Stimulated activated CD4-positive, alpha-beta T cell treated with anti-CD3 and anti-CD28 coated beads, Interleukin-1b, Interleukin-23, amount 100 ng/mL, for 1 hour (primary cell): ENCODE measurements at places on chromosomes 3 and 15.

- DNase-seq, result no peak
Measured at GRCh38 chr15:25684521-25685431, 178.4 kb downstream of the ATP10A start.

GRCh38 chr3:105774444-105775180, 94.2 kb downstream of the CBLB start:
- DNase-seq, result no peak

DNA sequence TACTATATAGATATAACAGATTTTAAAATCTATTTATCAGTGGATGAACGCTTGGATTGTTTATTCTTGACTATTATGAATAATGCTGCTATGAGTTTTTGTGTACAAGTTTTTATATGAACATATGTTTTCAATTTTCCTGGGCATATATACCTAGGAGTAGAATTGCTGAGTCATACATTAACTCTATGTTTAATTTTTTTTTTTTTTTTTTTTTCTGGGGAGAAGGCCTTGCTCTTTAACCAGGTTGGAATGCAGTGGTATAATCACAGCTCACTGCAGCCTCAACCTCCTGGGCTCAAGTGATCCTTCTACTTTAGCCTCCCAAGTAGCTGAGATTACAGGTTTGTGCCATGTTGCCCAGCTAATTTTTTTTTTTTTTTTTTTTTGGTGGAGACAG, 9.1 kb downstream of the CIDEC start:
- DNase-seq, result no peak

GRCh38 chr3:66785191-66785909, 212.8 kb upstream of the KBTBD8 start:
- DNase-seq, result no peak

- no peak for DNase-seq
Measured at GRCh38 chr3:30085486-30085885, 520.9 kb upstream of the TGFBR2 start.

- no peak for DNase-seq
Measured at GRCh38 chr15:79811406-79812405, 85.1 kb downstream of the MTHFS start.

DNA sequence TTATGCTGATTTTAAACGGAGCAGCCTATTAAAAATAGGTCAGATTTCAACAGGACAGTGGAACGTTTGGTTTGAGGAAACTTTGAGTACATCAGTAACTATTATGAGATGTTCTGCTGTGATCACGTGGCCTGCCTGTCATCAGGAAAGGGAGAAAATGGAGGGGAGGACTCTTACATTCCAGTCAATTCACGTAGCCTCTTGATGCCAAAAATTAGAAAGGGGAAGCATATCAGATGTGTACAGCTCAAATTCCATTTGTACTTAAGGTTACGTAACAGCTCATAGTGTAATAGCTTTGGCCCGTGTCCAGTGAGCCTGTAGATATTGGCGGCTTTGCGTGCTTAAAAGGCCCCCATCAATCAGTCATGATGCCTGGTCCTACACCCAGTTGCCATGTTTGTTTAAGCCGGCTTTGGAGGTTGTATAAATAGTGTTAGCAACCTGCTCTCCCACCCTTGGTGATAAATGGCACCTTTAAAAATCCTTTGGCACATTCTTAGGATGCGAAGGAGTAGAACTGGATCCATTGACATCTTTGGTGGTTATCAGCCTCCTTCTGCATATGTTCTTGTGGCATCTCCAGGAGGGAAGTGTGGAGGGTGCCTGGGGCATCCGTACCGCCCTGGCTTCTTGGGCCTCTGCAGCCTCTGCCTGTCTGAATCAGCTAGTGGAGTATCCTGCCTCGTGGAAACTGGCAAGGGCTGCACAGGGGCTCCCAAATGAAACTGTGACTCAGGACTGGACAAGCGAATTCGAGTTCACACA, 163.9 kb downstream of the THSD4 start:
- no peak for DNase-seq

DNA sequence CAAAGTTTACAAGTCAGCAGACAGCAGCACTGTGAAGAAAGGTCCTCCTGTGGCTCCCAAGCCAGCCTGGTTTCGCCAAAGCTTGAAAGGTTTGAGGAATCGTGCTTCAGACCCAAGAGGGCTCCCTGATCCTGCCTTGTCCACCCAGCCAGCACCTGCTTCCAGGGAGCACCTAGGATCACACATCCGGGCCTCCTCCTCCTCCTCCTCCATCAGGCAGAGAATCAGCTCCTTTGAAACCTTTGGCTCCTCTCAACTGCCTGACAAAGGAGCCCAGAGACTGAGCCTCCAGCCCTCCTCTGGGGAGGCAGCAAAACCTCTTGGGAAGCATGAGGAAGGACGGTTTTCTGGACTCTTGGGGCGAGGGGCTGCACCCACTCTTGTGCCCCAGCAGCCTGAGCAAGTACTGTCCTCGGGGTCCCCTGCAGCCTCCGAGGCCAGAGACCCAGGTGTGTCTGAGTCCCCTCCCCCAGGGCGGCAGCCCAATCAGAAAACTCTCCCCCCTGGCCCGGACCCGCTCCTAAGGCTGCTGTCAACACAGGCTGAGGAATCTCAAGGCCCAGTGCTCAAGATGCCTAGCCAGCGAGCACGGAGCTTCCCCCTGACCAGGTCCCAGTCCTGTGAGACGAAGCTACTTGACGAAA, 24.2 kb downstream of the STARD5 start:
- DNase-seq, result no peak

GRCh38 chr15:87582169-87582568, 674.4 kb downstream of the NTRK3 start:
- no peak for DNase-seq

GRCh38 chr3:37494216-37494615, 319.8 kb upstream of the LRRFIP2 start:
- no peak for DNase-seq

DNA sequence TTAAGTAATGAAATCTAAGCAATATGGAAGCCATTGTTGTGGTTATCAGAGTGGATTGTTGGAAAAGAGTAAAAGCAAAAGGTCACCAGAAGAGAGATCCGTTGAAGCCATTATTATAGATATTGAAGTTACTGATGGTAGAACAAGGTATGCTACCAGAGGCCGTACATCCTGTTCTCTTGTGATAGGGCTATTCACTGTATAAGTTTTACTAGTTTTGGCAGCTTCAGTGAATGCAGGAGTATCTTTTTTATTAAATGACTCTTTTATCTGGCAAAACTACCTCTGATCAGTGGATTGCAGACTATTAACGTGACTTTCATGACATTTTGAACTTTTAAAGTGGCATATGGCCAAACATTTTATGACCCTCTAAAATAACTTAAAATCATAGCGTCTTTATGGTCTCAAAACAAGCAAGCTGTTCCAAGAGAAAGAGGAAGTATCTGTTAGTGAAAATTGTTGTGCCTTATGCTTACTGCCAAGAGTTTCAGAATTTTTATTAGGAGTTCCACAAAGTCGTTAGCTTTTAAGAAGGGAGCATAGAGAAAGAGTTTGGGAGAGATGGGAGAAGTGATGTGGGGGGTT, 102.9 kb downstream of the LRRC49 start:
- DNase-seq, result no peak

DNA sequence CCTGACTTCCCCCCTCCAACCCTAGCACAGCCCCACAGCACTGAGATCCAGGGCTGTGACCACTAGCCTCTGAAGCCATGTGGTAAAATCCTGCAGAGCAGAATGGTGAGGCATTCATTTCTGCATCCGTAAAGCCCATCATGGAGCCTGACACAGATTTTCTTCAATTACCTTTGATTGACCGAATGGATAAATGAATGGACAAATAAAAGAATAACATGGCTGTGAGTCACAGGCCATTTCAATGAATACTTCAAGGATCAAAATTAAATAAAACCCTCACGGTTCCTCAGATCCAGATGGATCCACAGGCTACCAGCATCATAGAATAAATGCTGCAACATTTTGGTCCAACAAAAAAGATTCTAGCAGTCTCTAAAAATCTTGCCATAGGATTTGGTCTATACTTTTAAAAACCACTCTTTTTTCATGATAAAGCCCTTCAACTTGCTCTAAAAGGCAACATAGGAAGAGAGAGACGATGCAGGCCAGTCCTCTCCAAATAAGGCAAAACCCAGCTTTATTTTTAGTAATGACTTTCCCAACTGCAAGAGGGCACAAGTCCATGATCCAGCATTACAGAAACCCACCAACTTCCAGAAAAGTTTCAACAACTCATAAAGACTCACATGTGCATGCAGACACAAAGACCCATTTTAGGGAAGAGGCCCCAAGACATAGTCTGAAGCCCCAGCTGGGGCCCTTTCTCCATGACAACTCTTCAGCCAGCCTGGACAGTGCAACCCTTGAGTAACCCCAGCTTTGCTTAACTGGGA, 52.4 kb upstream of the MRPS22 start:
- DNase-seq, result no peak

- DNase-seq, result no peak
Measured at GRCh38 chr3:9638939-9639338, 10.4 kb upstream of the MTMR14 start.

GRCh38 chr3:17645074-17645698, 97.2 kb downstream of the TBC1D5 start:
- no peak for DNase-seq

DNA sequence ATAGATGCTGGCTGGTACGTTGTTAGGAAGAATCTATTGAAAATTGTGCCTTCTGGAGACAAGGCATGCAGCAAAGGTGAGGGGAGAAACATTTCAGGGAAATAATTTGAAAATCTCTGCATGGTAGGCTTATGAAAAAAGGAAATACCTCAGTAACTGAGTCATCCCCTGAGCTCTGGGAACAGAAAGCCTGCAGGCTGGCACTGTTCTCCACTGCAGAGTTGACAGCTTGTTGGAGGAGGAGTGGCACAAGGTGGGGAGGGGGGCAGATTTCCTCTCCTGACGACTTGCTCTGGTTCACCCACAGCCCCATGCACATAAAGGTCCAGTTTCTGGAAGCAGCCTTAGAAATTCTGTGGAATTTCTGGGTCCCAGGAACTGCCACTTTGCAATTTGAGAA, 179.4 kb downstream of the ABHD5 start:
- DNase-seq, result no peak

DNA sequence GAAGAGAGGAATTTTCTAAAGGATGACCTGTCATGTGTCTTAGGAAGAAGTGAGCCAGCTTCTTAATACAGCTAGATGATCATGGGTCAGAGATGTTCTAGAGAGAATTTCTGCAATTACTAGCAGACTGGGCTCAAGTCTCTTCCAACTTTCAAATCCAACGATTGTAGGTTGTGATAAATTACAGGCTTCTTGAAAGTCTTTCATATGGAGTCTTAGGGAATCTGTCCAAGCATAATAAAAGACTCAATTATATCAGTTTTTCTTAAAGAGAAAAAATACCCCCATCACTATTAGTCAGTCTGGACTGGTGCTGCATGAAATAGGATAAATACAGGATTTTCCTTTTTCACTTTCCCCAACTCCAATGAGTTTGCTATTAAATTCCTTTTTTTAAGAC, 59.1 kb downstream of the DRD3 start:
- DNase-seq, result no peak

GRCh38 chr3:79515072-79515471, 252.7 kb downstream of the ROBO1 start:
- no peak for DNase-seq

DNA sequence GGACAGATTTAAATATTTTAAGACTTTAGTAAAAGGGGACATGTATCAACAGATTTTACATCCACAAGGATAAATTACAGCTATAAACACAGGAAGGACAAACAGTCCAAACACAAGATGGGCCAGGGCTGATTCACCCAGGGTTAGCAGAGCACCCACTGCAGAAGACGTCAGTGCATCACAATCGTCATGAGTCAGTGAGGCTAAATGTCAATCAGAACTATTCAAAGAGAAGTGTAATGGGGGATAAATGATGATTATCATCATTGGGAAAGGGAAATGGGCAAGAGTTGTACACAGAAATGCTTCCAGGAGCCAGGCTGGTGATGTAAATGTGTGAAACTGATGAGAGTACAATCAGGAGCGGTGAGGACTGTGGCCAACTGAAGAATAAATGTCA, 226.8 kb downstream of the PLCL2 start:
- no peak for DNase-seq

DNA sequence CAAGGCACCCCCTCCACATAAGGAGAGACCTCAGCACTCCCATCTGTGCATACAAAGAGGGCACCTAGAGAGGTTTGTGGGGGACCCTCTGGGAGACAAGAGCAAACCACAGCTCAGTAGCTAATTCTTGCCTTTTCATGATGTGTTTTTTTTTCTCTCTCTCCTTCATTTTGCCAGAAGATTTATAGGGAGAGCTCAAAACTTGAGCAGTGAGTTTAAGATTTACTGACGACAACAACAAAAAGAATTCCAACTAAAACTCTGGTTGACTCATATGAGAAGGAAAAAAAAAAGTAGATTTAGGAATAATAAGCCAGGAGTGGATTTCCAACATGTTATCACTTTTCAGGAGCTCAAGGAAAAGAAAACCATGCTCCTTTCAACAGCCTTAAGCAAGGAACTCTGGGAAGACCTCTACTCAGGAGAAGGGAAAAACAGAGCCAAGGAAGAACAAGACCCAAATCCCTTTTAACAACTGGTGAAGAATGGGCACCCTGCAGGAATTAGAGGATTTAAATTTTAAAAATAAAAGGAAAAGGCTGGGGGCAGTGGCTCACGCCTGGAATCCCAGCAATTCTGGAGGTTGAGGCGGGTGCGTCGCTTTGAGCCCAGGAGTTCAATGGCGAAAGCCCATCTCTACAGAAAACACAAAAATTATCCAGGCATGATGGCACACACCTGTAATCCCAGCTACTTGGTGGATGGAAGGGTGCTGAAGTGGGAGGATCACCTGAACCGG, 58.2 kb upstream of the RAD18 start:
- DNase-seq, result no peak

DNA sequence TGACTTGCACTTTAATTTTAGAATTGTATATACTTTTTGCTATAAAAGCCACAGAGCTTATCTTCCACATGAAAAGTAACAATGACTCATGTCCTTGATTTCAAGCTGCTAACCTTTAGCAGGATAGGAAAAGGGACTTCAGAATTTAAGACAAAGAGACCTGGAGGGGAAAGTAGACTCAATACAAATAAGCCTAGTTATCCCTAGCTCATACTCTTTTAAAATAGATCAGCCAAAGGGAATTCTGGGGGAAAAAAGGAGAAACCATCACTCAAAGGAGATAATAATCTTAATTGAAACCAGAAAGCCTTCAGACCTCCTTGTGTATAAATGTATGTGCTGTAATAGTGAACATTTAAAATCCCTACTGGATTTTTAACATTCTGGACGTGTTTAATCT, 930.3 kb downstream of the NTRK3 start:
- DNase-seq, result no peak

- DNase-seq, result no peak
Measured at GRCh38 chr15:90560229-90560776, 30.6 kb downstream of the CRTC3 start.

- DNase-seq, result no peak
Measured at GRCh38 chr3:42853056-42853455, 22.6 kb downstream of the CYP8B1 start.

GRCh38 chr15:76150971-76151598, 91.3 kb downstream of the TMEM266 start:
- DNase-seq, result peak; percentile 44

DNA sequence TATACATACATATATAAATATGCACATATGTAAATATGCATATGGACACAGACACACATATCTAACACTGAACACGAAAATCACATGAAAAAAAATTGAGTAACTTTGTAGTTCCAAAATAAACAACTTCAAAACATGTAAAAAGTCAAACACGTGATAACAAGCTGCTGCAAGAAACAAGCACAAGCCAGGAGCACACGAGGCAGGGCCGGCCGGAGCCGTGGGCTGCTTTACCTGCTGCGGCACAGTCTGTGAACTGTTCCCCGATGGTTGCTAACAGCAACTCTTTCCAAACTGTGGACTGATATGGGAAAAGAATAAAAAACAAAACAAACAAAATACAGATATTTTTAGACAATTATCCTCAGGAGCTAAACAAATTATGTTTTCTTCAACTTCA, 31.6 kb downstream of the EIF4E3 start:
- DNase-seq, result no peak

GRCh38 chr15:55799291-55800212, 56.6 kb upstream of the PRTG start:
- DNase-seq, result no peak
